Activated CD8-positive, alpha-beta memory T cell treated with anti-CD3 and anti-CD28 coated beads, Interleukin-2, amount 10 ng/mL, durations not matched to agents 7 days and 5 days (primary cell): ENCODE measurements at places on chromosomes 5 and 9. TPM values are rescaled to one million over a fixed set of nuclear protein-coding genes. Genes with fewer than 3 reads are reported as not detected.

GRCh38 chr5:78649211-78649695 lies 681 bp upstream of the LHFPL2 start:
- H3K4me1 ChIP-seq, result peaks cover 12% of the 10 kb centered on the region
- H3K27ac ChIP-seq, result no peak overlapping the region
- H3K27me3 ChIP-seq, result peaks cover 69% of the 10 kb centered on the region
- H3K36me3 ChIP-seq, result no peaks in the 10 kb centered on the region
- no peak for DNase-seq

DNA sequence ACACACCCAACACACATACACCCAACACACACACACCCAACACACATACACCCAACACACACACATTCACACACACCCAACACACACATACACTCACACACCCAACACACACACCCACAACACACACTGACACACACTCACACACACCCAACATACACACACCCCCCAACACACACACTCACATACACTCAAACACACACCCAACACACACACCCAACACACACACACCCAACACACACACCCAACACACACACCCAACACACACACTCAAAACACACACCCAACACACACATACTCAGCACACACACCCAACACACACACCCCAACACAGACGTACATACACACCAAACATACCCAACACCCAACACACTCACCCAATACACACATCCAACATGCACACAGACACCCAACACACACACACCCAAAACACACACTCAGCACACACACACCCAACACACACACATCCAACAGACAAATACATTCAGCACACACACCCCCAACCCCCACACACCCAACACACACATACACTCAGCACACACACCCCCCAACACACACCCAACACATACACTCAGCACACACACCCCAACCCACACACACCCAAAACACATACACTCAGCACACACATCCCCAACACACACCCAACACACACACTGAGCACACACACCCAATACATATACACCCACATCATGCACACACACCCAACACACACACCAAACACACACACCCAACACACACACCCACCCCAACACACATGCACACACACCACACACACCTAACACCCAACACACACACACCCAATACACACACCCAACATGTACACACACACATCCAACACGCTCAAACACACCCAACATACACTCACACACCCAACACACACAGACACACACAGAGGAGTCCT lies 479.5 kb upstream of the DAP start:
- H3K27ac ChIP-seq, result no peak overlapping the region
- no peak overlapping the region for H3K4me3 ChIP-seq
- no peak for DNase-seq
- no peaks in the 10 kb centered on the region for H3K36me3 ChIP-seq
- H3K27me3 ChIP-seq, result no peaks in the 10 kb centered on the region

DNA sequence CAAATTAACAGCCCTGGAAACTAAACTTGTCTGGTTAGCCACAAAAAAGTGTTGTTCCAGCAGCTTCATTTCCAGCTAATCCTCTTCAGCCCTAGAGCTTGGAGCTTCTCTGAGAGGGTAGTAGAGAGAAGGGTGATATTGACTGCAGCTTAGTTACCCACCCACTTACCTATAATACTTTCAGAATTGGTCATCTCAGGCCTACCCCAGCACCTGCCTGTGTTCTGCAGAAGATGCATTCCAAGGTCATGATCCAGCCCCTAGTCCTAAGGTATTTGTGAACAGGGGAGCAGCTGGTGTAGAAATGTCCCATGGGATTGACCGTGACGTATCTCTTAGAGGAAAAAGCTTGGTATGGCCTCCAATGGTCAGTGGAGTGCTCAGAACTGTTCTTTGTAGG lies 289.0 kb downstream of the NR3C1 start:
- no peak for DNase-seq
- no peak overlapping the region for H3K4me3 ChIP-seq
- H3K4me1 ChIP-seq, result peaks cover 13% of the 10 kb centered on the region
- no peaks in the 10 kb centered on the region for H3K27me3 ChIP-seq
- peaks cover 9% of the 10 kb centered on the region for H3K36me3 ChIP-seq

The CDH12 gene
- not detected for total RNA-seq

GRCh38 chr5:154541553-154541952 lies 63.5 kb upstream of the HAND1 start:
- H3K27ac ChIP-seq, result no peak overlapping the region
- peaks cover 5% of the 10 kb centered on the region for H3K4me1 ChIP-seq
- no peaks in the 10 kb centered on the region for H3K36me3 ChIP-seq

The CA9 gene
- total RNA-seq, result 0.21 TPM

- no peaks in the 10 kb centered on the region for H3K27me3 ChIP-seq
- DNase-seq, result no peak
- H3K27ac ChIP-seq, result no peak overlapping the region
Measured at GRCh38 chr5:146862641-146863040, 15.9 kb downstream of the PPP2R2B start.

- no peak overlapping the region for H3K4me3 ChIP-seq
- peaks cover 4% of the 10 kb centered on the region for H3K27me3 ChIP-seq
- no peaks in the 10 kb centered on the region for H3K36me3 ChIP-seq
- no peaks in the 10 kb centered on the region for H3K4me1 ChIP-seq
- DNase-seq, result peak; percentile 16
- H3K27ac ChIP-seq, result no peak overlapping the region
Measured at GRCh38 chr5:133735346-133735745, 123.0 kb upstream of the FSTL4 start.

The TSLP gene
- 0.40 TPM for total RNA-seq

DNA sequence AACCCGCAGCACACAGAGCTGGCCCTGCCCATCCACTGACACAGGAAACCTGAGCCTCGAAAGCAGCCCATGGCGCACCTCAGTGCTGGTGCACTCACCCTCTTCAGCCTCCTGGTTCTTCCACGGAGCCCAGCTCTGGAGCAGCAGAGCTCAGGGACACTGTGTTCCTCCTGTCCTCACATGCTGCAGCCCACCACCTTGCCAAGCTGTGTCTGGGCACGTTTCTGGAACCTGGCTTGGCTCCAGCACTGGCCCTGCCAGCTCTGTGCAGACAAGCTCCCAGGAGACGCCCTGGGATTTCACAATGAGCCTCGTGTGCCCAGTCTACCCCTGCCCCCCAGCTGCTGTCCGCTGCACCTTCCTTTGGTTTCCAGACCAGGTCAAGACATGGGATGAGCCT lies 119.5 kb downstream of the SYK start:
- DNase-seq, result no peak
- H3K36me3 ChIP-seq, result no peaks in the 10 kb centered on the region
- no peaks in the 10 kb centered on the region for H3K4me1 ChIP-seq
- H3K27me3 ChIP-seq, result peaks cover 5% of the 10 kb centered on the region

- DNase-seq, result no peak
- no peaks in the 10 kb centered on the region for H3K4me1 ChIP-seq
- peaks cover 7% of the 10 kb centered on the region for H3K27me3 ChIP-seq
- no peak overlapping the region for H3K27ac ChIP-seq
- H3K36me3 ChIP-seq, result no peaks in the 10 kb centered on the region
Measured at GRCh38 chr5:34598177-34598794, 57.8 kb upstream of the RAI14 start.

DNA sequence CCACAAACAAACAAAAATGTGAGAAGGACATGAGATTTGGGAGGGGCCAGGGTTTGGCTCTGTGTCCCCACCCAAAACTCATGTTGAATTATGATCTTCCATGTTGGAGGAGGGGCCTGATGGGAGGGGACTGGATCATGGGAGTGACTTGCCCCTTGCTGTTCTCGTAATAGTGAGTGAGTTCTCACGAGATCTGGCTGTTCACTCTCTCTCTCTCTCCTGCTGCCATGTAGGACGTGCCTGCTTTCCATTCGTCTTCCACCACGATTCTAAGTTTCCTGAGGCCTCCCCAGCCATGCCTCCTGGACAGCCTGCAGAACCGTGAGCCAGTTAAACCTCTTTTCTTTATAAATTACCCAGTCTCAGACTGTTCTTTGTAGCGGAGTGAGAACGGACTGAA lies 118.7 kb downstream of the RXRA start:
- H3K4me1 ChIP-seq, result peaks cover 9% of the 10 kb centered on the region
- no peak overlapping the region for H3K4me3 ChIP-seq
- no peak for DNase-seq
- no peak overlapping the region for H3K27ac ChIP-seq

The C5orf22 gene
- total RNA-seq, result 23.4 TPM

GRCh38 chr5:118459490-118459889 lies 528.9 kb downstream of the DTWD2 start:
- H3K4me1 ChIP-seq, result no peaks in the 10 kb centered on the region
- H3K4me3 ChIP-seq, result no peak overlapping the region
- no peak overlapping the region for H3K27ac ChIP-seq
- no peak for DNase-seq
- no peaks in the 10 kb centered on the region for H3K36me3 ChIP-seq

DNA sequence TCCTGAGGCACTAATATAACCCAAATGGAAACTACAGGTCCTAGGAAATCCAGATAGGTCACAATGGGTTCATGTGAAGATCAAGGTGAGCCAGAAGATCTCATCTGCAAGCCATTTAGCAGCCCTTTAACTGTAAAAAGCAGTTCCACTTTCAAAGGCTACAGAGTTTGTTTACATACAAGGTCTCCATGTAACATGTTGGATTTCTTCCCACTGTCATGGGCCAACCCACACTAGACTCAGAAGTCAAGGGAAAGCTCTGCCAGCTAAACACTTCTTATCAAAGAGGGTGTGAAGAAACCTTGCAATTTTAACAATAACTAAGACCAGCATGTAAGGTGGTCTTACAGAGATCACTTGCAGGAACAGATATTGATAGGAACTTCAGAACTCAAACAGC lies 3.8 kb upstream of the CTNNAL1 start:
- DNase-seq, result no peak
- H3K27me3 ChIP-seq, result no peaks in the 10 kb centered on the region
- H3K4me1 ChIP-seq, result peaks cover 13% of the 10 kb centered on the region
- H3K4me3 ChIP-seq, result no peak overlapping the region

DNA sequence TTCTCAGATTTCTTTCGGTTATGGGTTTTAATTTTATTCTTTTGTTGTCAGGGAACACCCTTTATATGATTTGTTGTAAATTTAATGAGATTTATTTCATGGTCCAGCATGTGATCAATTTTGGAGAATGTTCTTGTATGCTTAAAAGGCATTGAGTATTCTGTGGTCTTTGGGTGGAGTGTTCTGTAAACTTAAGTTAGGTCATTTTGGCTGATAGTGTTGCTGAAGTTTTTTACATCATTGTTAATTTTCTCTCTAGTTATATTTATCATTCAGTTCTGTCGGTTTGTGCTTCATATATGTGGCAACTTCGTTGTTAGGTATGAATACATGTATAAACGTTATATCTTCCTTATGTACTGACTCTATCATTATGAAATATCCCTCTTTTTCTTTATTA lies 55.5 kb downstream of the NIPBL start:
- DNase-seq, result no peak
- peaks cover 6% of the 10 kb centered on the region for H3K4me1 ChIP-seq
- no peaks in the 10 kb centered on the region for H3K27me3 ChIP-seq
- H3K27ac ChIP-seq, result no peak overlapping the region
